Activated T-helper 2 cell treated with anti-CD3 and anti-CD28 coated beads, Interferon-gamma antibody, Interleukin-2, Interleukin-4, amounts not matched to agents 10 μg/mL and 5 μg/mL and 100 μg/mL, durations not matched to agents 14 hours and 24 hours and 36 hours (primary cell): ENCODE measurements at places on chromosomes 3 and 15. TPM values are rescaled to one million over a fixed set of nuclear protein-coding genes. Genes with fewer than 3 reads are reported as not detected.

DNA sequence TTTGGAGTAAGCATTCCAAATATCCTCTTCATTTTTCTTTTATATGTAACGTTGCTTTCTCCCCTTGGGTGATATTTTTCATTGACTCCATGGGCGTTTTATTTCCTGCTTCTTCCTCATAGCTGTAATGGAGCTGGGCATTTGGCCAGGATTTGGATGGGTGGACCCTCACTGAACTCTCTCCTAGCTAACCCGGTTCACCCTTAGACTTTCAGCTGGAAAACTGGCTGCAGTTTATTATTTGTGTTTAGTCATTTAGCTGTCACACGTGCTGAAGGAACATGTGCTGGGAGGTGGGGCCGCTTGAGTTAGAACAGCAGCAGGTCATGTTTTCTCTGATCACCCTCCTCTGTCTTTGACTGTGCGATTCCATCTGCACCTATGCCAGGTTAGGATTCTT, 407.6 kb downstream of the ZIC1 start:
- no peak for DNase-seq
- no peaks in the 10 kb centered on the region for H3K27me3 ChIP-seq
- H3K36me3 ChIP-seq, result no peaks in the 10 kb centered on the region
- no peak overlapping the region for H3K27ac ChIP-seq
- no peak overlapping the region for H3K4me3 ChIP-seq
- no peaks in the 10 kb centered on the region for H3K4me1 ChIP-seq

Gene GHSR
- not detected in 2 replicates for total RNA-seq

Gene PCCB
- total RNA-seq, result 44.5 and 47.5 TPM in 2 replicates

- no peak for DNase-seq
- H3K36me3 ChIP-seq, result no peaks in the 10 kb centered on the region
- H3K4me1 ChIP-seq, result no peaks in the 10 kb centered on the region
- peaks cover 64% of the 10 kb centered on the region for H3K27me3 ChIP-seq
- H3K4me3 ChIP-seq, result no peak overlapping the region
Measured at GRCh38 chr3:125062904-125063618, 7.3 kb upstream of the HEG1 start.

DNA sequence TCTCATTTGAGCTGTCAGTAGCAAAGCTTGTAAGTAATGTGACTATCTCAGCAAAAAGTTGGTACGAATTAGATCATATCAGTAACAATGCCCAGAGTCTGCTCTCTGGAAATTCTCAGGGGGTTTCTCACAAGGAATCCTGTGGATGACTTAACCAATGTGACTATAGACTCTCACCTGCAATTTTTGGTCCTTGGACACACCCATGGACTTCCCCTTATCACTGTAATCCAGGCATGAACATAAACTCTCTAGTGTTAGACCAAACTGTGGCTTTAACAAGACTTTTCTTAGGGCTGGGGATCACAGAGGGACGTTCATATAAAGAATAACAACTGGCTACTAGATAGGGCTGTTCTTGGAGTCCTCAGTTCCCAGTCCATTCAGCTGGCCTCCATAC, 3.9 kb upstream of the ZNF80 start:
- H3K4me3 ChIP-seq, result no peak overlapping the region
- peaks cover 36% of the 10 kb centered on the region for H3K4me1 ChIP-seq
- no peak for DNase-seq
- peaks cover 46% of the 10 kb centered on the region for H3K36me3 ChIP-seq
- H3K27me3 ChIP-seq, result no peaks in the 10 kb centered on the region

Gene PLA2G4E
- total RNA-seq, result not detected in 2 replicates

DNA sequence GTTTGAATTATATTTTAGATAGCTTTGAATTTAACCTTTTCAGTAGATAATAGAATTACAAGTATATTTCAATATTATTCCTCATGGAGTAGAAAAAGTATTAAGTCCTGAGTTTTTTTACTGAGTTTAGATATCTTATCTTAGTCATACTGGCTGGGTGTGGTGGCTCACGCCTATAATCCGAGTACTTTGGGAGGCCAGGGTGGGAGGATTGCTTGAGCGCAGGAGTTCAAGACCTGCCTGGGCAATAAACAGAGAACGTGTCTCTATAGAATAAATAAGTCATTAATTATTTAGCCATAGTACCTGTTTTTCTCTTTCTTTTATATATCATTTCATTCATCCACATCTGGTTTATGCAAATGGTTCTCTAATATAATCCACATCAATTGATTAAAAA, 9.9 kb downstream of the RAP2B start:
- no peaks in the 10 kb centered on the region for H3K27me3 ChIP-seq
- H3K36me3 ChIP-seq, result peaks cover 11% of the 10 kb centered on the region
- no peak overlapping the region for H3K27ac ChIP-seq
- H3K4me3 ChIP-seq, result no peak overlapping the region
- peaks cover 15% of the 10 kb centered on the region for H3K4me1 ChIP-seq

Gene GUCA1C
- not detected in 2 replicates for total RNA-seq

- peaks cover 14% of the 10 kb centered on the region for H3K36me3 ChIP-seq
- H3K4me1 ChIP-seq, result peaks cover 33% of the 10 kb centered on the region
- no peak for DNase-seq
- H3K27me3 ChIP-seq, result no peaks in the 10 kb centered on the region
- H3K27ac ChIP-seq, result peak overlapping the region; percentile 13
Measured at GRCh38 chr15:89136818-89137772, 48.8 kb downstream of the ABHD2 start.
